ENCODE measurements at places on chromosomes 2 and 18.

GRCh38 chr18:35746826-35747339 is 165.3 kb downstream of the GALNT1 start:
- no peak for DNase-seq

GRCh38 chr2:166900700-166901099 is 12.4 kb downstream of the XIRP2 start:
- no peak for DNase-seq

DNA sequence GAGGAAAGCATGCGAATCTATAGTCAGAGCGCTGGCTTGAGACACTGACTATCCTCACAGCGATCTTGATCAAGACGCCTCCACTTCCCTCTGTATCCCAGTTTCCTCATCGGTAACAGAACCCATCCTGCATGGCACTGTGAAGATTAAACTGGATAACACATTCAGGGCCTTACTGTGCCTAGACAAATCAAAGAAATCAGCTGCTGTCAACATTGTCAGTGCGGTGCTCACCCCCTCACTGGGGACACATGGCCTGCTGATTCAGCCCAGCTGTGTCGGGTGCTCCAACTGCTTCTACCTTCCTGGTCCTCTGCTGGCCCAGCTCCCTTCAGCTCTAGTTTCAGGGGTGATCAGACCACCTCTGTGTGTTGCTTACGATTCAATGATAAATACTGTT is 268.6 kb upstream of the AGAP1 start:
- no peak for DNase-seq

- peak; percentile 25 for DNase-seq
Observed at GRCh38 chr2:121187982-121188411, 97.0 kb downstream of the TFCP2L1 start.

DNA sequence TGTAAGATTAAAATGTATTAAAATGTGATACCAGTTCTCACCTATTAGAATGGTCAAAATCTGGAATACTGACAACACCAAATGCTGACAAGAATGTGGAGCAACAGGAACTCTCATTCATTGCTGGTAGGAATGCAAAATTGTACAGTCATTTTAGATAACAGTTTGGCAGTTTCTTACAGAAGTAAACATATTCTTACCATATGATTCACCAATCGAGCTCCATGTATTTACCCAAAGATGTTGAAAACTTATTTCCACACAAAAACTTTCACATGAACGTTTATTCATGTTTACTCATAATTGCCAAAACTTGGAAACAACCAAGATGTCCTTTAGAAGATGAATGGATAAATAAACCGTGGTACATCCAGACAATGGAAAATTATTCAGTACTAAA is 1193.5 kb upstream of the ACVR2A start:
- DNase-seq = no peak

DNA sequence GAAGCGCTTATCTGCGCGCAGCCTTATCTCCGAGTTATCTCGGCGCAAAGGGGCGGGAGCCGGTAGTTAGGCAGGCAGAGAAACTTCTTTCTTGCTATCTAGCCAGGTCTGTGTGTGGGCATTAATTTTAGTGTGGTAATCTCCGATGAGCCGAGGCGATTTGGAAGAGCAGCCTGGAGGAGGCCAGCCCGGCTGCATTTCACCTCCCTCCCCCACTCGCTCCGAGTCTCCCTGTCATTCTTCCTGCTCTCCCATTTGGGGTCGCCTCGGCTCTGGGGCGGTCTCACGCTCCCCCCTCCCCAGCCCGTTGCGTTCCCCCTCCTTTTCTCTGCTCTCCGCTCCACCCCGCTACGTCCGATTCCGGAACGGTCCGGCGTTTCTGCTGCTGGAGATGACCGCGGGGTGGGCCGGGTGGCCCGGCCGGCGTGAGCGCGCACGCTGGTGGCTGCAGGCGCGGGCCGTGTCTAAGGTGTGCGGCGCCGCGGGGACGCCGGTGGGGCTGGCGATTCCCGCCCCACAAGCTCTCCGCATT is 566 bp downstream of the GATA6 start:
- DNase-seq = no peak

DNA sequence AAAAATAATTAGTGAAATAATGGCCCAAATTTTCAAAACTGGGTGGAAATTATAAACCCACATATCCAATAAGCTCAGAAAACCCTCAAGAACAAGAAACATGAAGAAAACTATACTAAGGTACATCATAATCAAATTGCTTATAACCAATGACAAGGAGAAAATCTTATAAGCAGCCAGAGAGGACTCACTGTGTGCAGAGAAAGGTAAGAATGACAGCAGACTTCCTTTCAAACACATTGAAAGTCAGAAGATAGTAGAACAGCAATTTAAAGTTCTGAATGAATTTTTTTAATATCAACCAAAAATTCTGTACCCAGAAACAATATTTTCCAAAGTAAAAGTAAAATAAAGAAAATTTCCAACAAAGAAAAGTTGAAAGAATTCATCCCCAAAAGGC is 197.7 kb upstream of the RAB12 start:
- DNase-seq = no peak

- no peak for DNase-seq
Observed at GRCh38 chr18:22767653-22768052, 165.5 kb upstream of the RBBP8 start.

DNA sequence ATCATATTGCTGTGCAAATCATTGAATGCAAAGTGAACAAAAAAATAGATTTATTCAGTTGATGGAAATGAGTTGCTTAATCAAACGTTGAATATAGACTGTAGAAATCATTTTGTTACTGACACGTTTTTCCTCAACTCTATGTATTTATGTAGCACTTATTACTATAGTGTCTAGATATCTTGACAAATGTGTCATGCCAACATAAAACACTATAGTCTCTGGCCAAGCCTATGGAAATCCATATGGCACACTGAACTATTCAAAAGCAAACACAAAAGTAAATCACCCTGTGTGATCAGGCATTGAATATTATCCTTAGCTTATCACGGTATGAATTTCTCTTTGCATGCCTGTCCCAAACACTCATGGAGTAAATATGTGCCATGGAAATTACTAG is 131.3 kb downstream of the ZNF804A start:
- no peak for DNase-seq

DNA sequence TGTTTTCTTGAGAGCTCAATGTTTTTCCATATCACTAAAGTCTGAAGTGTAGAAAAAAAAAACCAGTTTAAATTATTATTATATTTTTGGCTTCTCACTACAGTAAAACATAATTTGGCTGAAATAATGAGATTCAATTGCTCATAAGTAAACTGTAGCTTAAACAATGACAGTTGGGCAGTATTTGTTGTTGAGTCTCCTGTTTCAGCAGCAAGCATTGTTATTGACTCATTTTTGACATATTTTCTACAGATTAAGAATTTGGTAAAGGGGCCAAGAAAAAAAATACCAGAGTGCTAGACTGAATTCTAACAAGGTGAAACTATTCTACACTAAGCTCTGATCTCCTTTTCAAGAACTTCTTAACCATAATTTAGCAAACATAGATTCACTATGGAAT is 2070.4 kb upstream of the CELF4 start:
- no peak for DNase-seq

GRCh38 chr2:40352703-40353099 is 99.2 kb downstream of the SLC8A1 start:
- no peak for DNase-seq

DNA sequence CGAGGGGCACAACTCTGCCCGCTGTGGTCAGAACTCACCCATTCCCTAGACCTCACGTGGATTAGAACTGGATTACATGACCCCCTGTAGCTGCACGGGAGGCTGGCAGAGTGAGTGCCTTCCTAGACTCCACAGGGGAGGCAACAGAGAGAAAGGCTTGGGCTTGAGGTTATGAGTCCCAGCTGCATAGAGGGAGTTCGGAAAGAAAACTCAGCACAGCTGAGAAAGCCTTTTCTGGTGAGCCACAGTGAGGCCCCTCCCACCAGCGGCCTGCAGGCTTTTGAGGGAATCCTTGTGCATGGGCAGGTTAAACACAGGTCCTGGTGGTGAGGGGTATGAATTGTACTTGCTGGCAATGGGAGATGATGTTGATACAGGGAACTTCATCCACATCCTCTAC is 217.3 kb downstream of the FHOD3 start:
- no peak for DNase-seq

- DNase-seq = no peak
Observed at GRCh38 chr2:164052006-164052405, 316.2 kb upstream of the FIGN start.

- DNase-seq = peak; percentile 11
Observed at GRCh38 chr2:216283038-216283900, 89.0 kb downstream of the MARCHF4 start.

DNA sequence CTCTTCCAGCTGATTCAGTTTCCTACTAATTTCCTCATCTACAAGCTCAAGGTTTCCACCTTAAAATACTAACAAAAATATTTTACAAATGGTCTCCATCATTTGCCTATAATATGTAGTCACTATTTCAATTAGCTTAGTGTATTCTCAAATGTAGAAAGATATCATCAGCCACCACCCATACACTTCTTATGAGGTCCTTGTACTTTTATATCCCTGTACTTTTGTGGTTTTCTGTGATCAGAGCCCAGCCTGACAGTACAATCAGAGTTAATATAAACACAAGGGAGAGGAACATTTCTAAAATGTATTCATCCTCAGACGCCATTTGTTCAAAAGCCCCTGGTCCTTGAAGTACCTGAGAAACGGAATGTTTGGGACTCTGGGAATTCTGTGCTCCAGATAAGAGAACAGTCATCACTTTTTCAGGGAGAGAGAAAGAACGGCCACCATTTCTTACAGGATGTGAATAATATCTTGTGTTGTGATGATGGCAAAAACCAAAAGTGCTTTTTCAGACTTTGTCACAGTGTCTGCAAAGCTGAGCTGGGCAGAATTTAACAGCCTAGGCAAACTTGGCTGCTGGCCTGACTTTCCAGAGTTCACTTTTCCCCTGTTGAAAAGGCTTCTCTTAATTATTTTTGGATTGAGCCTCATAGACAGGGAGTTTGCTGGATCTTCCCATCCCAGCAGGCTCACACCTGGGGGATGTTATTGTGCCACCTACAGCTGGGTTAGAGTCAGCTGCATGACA is 361.7 kb upstream of the ACVR2A start:
- no peak for DNase-seq

DNA sequence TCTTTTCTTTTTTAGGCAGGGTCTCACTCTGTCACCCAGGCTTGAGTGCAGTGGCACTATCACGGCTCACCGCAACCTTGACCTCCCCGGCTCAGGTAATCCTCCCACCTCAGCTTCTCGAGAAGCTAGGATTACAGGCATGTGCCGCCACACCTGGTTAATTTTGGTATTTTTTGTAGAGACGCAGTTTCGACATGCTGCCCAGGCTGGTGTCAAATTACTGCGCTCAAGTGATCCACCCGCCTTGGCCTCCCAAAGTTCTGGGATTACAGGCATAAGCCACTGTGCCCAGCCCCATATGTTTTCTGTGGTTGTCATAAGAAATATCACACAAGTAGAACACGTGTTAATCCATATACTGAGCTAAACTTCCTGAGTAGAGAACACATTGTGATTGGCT is 14.6 kb downstream of the ENOSF1 start:
- DNase-seq = no peak

- DNase-seq = no peak
Observed at GRCh38 chr2:227016894-227017293, 147.1 kb downstream of the COL4A4 start.

DNA sequence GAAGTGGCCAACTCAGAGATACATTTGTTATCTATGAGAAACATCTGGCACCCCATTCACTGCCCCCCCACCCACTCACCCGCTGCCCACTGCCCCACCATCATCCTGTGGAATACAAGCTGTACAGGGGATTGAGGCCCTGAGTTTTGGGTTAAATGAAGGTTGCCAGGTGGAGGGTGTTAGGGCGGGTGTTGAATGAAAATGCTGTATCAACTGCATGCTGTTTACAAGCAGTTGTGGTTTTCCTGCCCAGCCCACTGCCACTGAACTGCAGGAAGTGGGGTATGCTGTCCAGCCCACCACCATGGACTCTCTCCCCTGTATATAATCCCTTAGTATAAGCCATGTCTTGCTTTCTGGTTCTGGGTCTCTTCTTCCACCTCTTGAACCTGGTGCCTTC is 481.9 kb downstream of the METTL4 start:
- DNase-seq = no peak

- no peak for DNase-seq
Observed at GRCh38 chr2:30938196-30938595, 130.9 kb upstream of the CAPN13 start.

DNA sequence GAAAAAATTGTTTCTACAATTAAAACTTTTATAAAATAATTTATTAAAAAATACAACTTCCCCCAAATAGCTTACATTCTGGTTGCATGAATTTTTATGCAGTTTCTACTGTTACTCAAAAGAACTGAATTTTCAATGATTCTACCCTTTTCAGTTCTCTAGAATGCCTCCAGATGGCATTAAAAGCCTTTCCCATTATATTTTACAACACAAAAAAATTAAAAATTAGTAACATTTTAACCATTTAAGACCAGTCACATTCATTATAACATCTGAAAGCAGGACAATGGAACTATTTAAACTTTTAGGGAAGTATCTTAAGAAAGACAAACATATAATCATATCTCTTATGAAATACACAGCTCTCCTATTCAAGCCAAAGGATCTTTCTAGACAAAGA is 236.0 kb upstream of the REV1 start:
- peak; percentile 73 for DNase-seq

- no peak for DNase-seq
Observed at GRCh38 chr2:8849327-8849726, 11.9 kb upstream of the KIDINS220 start.

- no peak for DNase-seq
Observed at GRCh38 chr2:71699428-71699827, 246.1 kb downstream of the DYSF start.

GRCh38 chr18:25146512-25146910 is 205.5 kb downstream of the ZNF521 start:
- DNase-seq = no peak
